ENCODE measurements at places on chromosomes 6 and 20.

- DNase-seq: no peak
Measured at GRCh38 chr20:4444404-4444803, 277.3 kb upstream of the PRND start.

- no peak for DNase-seq
Measured at GRCh38 chr20:30610029-30610693, 647.3 kb upstream of the DEFB115 start.

GRCh38 chr6:136723780-136724179 is 68.5 kb downstream of the MAP3K5 start:
- peak; percentile 41 for DNase-seq

- peak; percentile 37 for DNase-seq
Measured at GRCh38 chr20:4811661-4812181, 90.0 kb downstream of the PRND start.

- DNase-seq: no peak
Measured at GRCh38 chr6:43669050-43669921, 18.3 kb downstream of the MRPS18A start.

GRCh38 chr6:33860706-33861474 is 57.1 kb upstream of the MLN start:
- DNase-seq: peak; percentile 17

DNA sequence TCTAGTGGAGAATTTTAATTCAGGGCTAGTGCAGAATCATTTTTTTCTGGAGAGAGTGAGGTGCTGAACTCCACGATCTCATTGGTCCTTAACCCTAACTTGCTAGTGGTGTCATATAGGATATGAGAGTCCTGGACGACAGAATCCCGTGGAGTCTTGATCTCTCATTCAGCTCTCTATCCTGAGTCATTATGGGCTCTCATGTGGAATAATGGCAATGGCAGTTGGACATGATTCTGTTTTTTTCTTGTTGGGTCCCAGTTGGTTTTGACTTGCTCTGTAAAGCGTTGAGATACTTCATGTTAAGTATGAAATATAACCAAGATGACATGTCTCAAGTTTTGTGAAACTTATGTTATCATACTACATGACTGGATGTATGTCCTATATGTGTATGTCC is 6.3 kb upstream of the RNF144B start:
- no peak for DNase-seq

DNA sequence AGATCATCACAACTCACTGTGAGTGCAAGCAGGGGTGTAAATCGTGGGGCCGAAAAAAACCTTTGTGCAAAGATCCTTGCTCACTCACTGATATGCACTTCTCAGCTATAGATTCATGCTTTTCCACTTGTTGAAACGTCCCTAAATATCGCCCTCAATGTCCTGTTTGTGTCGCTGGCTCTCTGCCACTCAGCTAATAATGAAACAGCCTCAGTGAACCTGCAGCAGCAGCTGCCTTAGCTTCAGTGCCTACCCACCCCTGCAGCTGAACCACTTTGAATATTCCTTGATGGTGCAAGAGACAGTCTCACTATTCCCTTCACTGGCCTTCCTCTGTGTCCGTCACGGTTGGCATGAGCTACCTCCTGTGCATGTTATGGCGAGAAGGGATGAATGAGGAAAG is 128.9 kb upstream of the NAA20 start:
- no peak for DNase-seq

- no peak for DNase-seq
Measured at GRCh38 chr20:31803552-31804291, 15.4 kb upstream of the MYLK2 start.

All from T-helper 2 cell treated with Interferon-gamma antibody and Interleukin-4, amounts not matched to agents 5 μg/mL and 100 μg/mL, for 36 hours (primary cell).